Foreskin keratinocyte (primary cell): ENCODE measurements at places on chromosomes 7 and 10. TPM values are rescaled to one million over a fixed set of nuclear protein-coding genes. Genes with fewer than 3 reads are reported as not detected.

CCL24 gene
- total RNA-seq: not detected in 2 replicates

- no peak for DNase-seq
Observed at GRCh38 chr7:132225216-132226030, 350.8 kb downstream of the PLXNA4 start.

PARP12 gene
- 61.0 and 67.0 TPM in 2 replicates for total RNA-seq

GRCh38 chr7:35801392-35802101 is 690 bp downstream of the SEPTIN7 start:
- peak; percentile 33 for DNase-seq

GRCh38 chr7:129263168-129263567 is 38.3 kb downstream of the AHCYL2 start:
- no peak for DNase-seq

- DNase-seq: no peak
Observed at GRCh38 chr10:53543410-53543809, 770.8 kb upstream of the MBL2 start.

- DNase-seq: no peak
Observed at GRCh38 chr10:121774813-121775212, 153.0 kb downstream of the ATE1 start.

GOT1 gene
- total RNA-seq: 38.5 and 42.9 TPM in 2 replicates

CLEC2L gene
- total RNA-seq: not detected in 2 replicates

PLEKHS1 gene
- not detected in 2 replicates for total RNA-seq

DNA sequence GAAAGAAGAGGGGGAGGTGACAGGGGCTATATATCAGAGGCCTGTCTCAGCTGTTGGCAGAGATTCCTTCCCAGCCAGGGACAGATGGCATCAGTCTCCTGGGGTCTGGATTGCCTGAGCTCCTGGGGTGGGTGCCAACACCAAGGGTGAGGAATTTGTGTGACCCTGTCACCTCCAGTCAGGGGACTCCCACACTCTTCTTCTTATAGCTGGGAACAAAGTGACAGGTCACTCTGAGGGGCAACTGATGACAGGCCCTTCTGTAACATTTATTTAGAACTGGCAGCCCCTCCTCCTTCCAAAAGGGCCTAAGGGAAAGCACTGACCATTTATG is 53.7 kb upstream of the DUSP5 start:
- no peak for DNase-seq

DNA sequence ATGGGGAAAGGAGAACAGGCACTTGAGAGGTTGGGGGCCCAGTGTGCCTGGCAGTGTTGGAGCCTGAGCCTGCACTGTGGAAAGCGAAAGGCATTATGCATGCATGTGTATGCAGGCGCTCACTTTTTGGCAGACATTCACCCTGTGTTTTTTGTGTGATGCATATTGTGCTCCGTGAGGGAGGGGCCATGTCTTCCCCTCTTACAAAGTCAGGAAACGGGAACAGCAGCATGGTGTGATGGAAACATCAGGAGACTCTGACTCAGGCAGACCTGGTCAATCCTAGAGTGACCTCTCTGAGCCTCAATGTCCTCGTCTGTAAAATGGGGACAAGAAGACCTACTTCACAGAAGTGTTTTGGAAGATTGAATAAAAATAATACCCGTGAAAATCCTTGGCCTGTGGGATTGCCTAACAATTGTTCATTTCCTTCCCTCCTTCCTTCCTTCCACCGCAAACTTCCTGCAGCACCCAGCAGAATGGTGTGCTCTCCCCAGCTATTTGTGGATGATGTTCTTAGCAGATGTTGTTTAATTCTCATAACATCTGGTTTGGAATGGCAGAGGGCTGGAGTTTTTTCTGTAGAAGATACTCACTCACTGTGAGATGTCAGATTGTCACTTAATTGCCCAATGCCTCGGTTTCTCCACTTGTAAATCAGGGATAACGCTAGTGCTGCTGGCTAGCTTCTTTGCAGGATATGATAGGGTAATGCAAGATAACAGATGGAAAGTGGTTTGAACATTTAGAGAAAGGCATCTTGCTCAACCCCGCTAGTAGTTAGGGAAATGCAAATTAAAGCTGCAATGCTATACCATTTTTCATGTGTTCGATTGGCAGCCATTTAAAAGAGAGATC is 39.8 kb downstream of the CDH23 start:
- no peak for DNase-seq

CRYGN gene
- total RNA-seq: not detected in 2 replicates

- DNase-seq: no peak
Observed at GRCh38 chr10:26408858-26409494, 29.2 kb upstream of the APBB1IP start.
